ENCODE measurements at places on chromosomes 7 and 10.

- no peak for DNase-seq
Observed at GRCh38 chr7:122300211-122300932, 4.2 kb downstream of the FEZF1 start.

GRCh38 chr10:43822631-43823580 is 174.2 kb upstream of the ZNF32 start:
- DNase-seq = peak; percentile 64

DNA sequence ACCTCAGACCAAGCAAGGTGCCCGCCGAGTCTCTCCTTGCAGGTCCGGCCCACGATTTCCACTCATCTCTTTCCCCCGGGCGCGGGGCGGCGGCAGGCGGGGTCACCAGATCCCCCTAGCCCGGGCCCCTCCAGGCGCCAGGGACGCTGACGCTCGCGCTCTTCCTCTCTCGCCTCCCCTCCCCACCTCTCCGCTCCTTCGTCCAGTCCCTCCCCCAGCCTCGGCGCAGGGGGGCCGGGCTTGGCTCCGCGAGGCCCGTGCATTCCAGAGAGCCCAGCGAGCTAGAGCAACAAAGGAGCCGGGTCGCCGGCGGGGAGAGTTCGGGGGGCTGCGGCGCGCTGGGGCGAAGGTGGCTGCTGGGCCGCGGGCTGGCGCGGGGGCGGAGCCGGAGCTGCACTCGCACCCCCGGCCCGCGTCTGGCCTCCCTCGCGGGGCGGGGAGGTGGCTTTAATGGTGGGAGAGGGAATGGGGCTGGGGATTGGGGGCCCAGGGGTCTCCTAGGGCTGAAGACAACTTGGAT is at the start of gene SMO:
SMO (plus strand) TSS at position 262 of the 520 bp plus-strand sequence. CDS start 519 bp downstream, outside the sequence.
- DNase-seq = no peak

- DNase-seq = no peak
Observed at GRCh38 chr10:6578251-6578771, 1.8 kb downstream of the PRKCQ start.

GRCh38 chr7:130426564-130426963 is 14.3 kb downstream of the CEP41 start:
- DNase-seq = no peak

DNA sequence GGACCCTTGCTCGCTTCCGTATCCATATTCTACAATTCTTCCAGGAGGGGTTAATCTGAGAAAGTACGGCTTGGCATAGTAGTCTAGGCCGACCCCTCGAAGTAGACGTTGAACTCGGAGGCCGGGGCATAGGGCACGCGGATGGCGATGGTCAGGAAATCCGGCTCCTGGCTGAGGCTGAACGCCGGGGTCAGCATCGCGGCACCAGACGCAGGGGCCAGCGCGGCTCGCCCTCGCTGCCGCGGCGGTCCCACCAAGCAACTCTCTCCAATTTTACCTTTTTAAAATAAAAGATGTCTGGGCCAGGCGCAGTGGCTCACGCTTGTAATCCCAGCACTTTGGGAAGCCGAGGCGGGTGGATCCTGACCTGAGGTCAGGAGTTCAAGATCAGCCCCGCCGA is 7.3 kb upstream of the SGMS1 start:
- DNase-seq = no peak

DNA sequence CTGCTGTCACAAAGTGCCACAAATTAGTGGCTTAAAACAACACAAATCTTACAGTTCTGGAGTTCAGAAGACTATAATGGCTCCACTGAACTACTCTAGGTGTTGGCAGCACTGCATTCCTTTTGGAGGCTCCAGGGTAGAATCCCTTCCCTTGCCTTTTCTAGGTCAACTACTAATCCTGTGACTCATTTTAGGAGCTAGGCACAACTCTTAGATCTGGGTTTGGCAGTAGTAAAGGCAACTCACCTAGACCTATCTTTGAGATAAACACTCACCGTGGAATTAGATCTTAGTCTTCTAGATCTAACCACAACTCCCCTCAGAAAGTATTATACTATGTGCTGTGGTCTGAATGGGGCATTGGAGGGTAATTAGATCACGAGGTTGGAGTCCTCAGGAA is 60.4 kb downstream of the ANKIB1 start:
- no peak for DNase-seq

GRCh38 chr10:129517680-129518057 is 50.6 kb downstream of the MGMT start:
- DNase-seq = no peak

DNA sequence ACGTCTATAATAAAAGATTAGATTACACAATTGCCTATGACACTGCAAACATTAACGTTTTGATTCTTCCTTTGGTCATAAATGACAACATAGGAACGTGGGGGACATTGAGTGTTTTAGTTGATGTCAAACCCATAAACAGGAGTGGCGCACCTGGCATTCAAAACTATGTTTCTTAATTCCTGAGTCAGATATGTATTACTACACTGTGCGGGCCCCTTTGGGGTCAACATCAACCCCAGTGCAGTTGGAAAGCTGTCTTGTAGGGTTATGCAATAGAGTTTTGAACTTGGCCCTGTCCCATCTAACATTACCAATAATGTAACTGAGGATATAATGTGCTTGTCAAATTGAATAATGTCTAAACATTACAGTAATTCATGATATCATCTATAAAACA is 156.5 kb downstream of the CSTF2T start:
- DNase-seq = no peak

DNA sequence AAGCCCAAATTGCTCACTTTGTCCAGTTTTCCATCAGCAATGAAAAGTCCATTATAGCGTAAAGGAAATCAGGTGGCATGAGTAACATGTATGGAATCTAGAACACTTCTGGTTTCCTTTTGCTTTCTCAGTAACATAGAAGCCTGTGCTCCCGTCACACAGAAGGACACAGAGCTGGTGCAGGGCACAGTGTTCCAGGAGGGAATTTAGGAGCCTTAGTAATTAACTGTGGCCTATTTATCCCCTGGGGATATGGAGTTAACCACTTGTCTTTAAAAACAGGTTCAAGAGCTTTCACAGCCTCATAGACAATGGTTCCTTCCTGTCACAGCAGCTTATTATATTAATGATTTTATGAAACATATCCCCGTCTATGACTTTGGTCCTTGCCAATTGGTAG is 189.9 kb downstream of the NEBL start:
- no peak for DNase-seq

GRCh38 chr10:6409971-6410643 is 170.0 kb downstream of the PRKCQ start:
- no peak for DNase-seq

DNA sequence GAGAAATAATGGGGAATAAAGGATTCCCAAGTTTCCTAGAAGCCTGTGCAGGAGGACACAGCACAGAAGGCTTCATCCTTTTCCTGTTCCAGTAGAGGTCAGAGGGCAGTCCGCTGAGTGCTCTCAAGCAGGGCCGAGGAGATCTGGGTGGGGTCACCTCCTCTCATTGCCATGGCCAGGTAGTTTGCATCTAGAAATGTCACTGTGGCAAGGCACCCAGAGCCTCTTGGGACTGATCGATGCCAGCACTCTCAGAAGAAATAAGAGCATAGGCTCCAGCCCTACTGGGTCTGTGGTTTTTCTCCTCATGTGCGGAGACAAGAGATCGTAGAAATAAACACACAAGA is 7.9 kb downstream of the NUB1 start:
- no peak for DNase-seq

- no peak for DNase-seq
Observed at GRCh38 chr7:66864294-66864693, 56.7 kb upstream of the TMEM248 start.

- no peak for DNase-seq
Observed at GRCh38 chr7:82757-83155, 109.6 kb upstream of the FAM20C start.

GRCh38 chr7:23925088-23925487 is 215.1 kb downstream of the STK31 start:
- DNase-seq = no peak

DNA sequence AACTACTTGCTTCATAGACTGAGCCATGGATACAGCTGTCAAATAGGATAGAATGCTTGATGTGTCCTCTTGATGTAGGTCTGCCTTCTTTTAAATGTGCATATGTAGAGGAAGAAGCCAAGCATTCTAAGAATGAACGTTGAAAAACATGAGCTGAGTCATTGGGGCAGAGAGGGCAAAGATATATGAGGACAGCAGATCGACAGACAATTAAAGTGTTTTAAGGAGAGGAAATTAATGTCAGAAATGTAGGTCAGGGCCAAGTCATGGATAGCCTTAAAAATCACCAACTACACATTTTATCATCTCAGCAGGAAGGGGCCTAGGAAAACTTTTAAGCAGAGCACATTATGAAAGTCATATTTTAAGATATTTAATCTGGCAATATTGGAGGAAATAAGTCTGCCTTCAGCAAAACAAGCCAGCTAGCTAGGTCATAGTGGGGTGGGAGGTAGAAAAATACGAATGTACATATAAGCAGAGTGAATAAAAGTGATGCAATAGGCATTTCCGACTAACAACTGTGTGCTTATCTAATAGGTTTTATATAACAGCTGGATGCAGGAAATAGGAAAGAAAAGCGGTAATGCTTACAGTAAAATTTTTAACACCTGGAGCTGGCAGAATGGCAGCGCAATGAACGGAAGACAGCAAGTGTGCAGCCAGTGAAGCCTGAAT is 638.3 kb upstream of the TPK1 start:
- no peak for DNase-seq

GRCh38 chr10:117926491-117926890 is 120.2 kb downstream of the RAB11FIP2 start:
- DNase-seq = no peak

- peak; percentile 29 for DNase-seq
Observed at GRCh38 chr7:117041007-117041406, 87.7 kb downstream of the ST7 start.

DNA sequence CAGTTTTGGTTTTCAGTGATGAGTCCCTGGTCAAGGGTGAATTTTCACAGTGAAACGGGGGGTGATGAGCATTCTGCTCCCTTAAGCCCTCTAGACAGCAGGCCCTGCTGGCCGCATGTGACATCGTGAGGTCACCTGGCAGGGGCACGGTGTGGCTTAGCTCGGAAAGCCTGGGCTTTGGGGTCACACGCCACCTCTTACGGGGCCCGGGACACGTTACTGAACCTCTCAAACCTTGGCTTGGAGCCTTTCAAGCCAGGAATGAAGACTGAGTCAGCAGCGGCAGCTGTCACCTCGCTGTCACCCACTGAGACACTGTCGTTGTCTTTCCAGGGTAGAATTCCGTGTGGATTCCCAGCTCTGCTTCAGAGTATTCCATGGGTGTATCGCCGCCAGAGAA is 4.1 kb downstream of the GET4 start:
- no peak for DNase-seq

DNA sequence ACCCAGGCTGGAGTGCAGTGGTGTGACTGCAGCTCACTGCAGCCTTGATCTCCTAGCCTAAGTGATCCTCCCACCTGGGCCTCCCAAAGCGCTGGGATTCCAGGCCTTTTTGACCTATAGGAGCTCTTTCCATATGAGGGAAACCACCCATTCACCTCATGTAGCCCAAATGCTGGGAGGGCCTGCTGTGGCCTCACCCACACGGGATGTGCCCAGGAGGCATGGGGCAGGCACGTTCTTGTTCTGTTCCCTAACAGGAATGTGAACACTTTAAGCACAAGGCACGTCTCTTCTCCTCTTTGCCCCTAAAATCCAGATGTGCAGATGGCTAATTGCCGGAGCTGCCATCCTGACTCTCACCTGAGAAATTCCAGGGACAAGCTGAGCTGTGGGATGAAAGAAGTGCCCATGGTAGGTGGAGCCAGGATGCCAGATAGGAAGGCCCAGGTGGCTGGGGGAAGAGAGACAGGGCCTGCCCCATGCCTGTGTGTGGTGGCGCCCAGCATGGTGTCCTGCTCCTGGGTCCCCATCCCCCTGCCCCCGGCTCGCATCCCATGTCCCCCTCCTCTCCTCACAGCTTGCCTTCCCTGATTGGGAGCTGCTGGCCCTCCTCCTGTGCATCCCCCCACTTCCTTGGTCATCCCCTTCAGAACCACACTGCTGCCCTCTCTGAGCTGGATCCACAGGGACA is 17.3 kb downstream of the CAMK2B start:
- DNase-seq = no peak

- no peak for DNase-seq
Observed at GRCh38 chr7:108190891-108191290, 60.7 kb upstream of the LAMB4 start.

DNA sequence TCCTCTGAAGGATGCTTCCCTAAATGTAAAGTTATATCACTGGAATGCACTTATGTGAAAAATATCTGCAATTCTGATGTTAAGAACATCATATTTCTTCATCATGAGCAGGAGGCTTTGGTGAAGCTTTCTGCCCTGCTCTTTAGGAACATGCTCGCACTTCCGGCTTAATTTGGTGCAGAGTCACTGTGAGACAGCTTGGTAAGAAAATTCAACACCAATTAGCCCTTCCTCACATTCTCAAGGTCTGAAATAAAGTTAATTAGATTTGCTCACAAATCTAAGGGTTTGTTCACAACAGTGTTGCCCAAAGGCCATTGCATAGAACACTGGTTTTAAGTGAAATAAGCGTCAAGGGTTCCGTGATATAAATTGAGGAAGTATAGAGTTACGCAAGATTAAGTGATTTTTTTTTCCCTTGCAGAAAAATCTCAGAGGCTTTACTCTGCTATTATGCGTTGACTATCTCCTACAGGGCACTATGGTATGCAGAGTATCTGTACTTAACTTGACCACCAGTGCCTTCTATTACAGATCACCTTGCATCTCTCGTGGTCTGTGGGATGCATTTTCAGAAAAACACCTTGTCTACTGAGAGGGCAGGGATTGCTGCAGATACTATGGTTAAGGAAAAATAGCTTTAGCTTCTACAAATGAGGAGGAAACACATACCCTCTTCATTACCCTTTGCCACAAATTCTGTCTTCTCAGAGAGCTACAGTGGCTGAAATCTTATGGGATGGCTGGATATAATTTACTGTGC is 953.9 kb downstream of the TYW1 start:
- DNase-seq = no peak

GRCh38 chr7:44402401-44403060 is 77.1 kb upstream of the CAMK2B start:
- no peak for DNase-seq

- DNase-seq = no peak
Observed at GRCh38 chr10:116848032-116848943, 1.0 kb upstream of the ENO4 start.

Data from fibroblast of the conjunctiva (primary cell).